Inflammatory macrophage (primary cell): ENCODE measurements at places on chromosomes 4 and X.

DNA sequence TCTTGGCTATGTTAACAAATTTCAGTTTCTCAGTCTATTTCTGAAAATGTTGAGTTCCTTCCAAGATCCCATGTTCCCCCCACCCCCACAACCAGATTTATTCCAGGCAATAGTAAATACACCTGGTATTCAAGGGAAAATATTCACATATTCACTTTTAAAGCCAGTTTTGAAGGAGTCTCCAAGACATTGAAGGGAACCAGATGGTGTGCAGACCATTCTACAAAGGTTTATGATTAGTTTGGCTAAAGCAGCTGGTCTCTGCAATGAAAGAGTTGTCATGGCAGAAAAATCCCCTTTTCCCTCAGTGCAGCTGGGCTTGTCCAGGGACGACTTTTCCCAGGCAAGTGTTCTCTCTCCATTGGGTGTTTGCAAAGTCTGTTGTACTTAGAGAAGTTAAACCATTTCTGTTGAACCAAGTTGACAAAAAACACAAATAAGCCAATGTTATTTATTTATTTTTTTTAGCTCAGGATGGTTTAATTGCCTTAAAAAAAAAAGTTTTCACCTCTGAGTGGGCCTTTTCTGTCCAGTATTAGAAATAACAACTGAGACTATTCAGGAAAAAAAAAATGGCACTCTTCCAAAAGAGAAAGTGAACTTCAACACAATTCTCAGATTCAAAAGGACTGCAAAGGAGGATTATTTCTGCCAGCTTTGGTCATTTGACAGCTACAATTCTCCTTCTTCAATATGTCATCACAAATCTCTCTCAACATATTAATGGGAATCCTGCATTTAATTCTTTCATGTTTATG lies 410.6 kb downstream of the IL1RAPL1 start:
- no peak for DNase-seq

DNA sequence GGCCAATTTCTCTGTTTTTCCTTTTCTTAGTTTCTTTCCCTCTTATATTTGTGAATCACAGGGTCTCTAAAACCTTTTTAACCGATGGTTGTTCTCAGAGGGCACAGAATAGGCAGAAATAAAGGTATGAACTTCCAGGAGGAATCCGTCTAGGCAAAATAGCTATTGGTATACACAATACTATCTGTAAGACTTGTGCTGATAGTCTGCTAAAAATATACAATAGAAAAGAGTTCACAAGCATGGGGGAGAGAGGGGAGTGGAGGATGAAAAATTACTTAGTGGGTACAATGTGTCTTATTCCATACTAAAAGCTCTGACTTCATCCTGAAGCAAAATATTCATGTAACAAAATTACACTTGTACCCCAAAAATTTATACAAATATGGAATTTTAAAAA lies 30.2 kb downstream of the ANTXR2 start:
- no peak for DNase-seq

GRCh38 chr4:83617371-83618035 lies 81.6 kb downstream of the GPAT3 start:
- DNase-seq = no peak

DNA sequence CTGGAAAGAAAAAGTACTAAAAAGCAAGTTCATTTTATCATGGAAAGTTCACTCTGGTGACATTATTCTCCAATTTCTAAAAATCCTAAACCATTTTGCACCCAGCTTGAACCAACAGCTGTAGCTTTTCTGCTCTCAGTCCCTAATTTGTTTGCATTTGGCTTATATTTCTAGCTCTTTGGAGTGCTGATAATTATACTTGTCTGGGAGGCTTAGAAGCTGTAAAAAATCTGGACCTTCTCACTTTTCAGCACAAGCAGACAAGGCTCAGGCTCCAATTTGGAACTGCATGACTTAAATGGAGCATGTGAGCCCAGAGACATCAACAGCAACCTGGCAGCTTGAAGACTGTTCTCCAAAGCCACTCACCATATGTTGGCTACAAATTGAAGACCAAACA lies 170.9 kb upstream of the PCDH18 start:
- no peak for DNase-seq

- DNase-seq = no peak
Measured at GRCh38 chr4:109589605-109590004, 29.6 kb downstream of the MCUB start.

DNA sequence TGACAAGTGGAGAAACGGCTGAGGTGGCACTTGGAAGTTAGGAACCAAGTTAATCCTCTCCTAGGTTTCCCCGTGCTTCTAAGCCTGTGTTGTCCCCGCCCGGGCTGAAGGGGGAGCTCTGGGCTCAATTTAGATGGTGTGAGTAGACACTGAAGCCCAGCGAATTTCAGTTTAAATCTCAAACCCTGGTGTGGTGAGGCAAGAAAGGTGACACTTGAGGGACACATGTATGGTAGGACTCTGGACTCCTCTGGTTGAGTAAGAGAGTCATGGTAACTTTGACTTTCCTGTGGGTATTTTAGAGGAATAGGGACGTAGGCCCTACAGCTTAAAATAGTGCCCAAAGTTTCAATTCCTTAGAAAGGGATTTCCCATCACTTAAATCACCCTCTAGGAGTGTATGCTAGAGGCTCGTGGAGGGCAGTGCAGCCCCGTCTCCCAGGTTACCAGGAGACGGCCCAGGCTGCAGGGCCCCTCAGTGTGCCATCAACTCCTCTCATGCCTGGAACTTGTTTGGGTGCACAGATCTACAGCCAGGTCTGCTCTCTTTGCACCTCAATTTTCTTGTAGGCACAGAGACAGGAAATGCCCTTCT lies 24.0 kb downstream of the HAND2 start:
- peak; percentile 45 for DNase-seq

DNA sequence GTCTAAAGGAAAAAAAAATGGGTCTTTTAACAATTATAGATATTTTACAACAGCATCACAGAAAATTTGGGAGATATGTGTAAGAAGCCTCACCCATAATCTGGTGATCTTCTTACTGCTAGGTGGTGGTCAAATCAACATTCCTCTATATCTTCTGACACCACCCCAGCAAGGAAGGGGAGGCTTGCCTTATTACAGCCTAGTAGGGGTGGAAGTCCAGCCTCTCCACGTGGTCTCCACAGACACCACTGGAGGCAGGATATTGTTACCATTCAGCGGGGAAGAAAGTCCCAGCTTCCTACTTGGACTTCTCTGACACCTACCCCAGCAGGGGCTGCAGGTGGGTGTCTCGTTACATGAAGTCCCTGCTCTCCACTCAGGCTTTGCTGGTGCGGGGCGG lies 28.7 kb downstream of the PRPS1 start:
- no peak for DNase-seq
